ENCODE measurements at places on chromosomes 12 and 14. TPM values are rescaled to one million over a fixed set of nuclear protein-coding genes. Genes with fewer than 3 reads are reported as not detected.

Gene IAPP
- total RNA-seq: not detected

Gene ANKRD33
- total RNA-seq: not detected

Gene FAR2
- total RNA-seq: 37.8 TPM

Gene ARHGEF40
- 98.3 TPM for total RNA-seq

Gene CRACR2A
- 20.6 TPM for total RNA-seq

Gene HSPA2
- total RNA-seq: 16.6 TPM

Gene RFLNA
- not detected for total RNA-seq

Gene FOXM1
- total RNA-seq: 10.2 TPM

Gene FOXG1
- total RNA-seq: not detected
